Anterior cingulate cortex (tissue), 58 donors: ENCODE measurements at places on chromosomes 2 and 18.

- no peak for DNase-seq
These were observed 5.7 kb downstream of the RHOB start for GRCh38 chr2:20452551-20452950.

GRCh38 chr18:73973972-73974371, 173.7 kb downstream of the FBXO15 start:
- DNase-seq, result no peak

- DNase-seq, result no peak
These were observed 61.2 kb downstream of the ARHGAP15 start for GRCh38 chr2:143190431-143190830.

DNA sequence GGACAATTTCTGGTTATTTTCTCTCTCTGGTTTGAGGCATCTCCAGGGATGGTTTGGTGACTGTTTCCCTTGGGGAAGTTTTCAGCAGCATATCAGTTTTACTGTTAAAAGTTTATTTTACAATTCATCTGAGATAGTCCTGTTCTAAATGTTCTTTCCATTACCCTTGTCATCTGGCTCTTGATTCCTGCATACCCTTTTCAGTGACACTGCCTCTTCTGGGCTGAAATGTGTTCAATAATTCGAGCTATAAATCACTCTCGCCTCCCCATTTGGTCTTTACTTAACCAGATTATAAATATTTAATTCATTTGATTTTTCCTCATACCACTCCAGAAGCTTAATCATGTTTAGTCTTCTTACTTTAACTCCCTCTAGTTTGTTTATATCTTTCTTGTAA, 9.5 kb downstream of the DCC start:
- DNase-seq, result no peak

GRCh38 chr2:133044556-133044955, 374.6 kb upstream of the LYPD1 start:
- DNase-seq, result no peak

DNA sequence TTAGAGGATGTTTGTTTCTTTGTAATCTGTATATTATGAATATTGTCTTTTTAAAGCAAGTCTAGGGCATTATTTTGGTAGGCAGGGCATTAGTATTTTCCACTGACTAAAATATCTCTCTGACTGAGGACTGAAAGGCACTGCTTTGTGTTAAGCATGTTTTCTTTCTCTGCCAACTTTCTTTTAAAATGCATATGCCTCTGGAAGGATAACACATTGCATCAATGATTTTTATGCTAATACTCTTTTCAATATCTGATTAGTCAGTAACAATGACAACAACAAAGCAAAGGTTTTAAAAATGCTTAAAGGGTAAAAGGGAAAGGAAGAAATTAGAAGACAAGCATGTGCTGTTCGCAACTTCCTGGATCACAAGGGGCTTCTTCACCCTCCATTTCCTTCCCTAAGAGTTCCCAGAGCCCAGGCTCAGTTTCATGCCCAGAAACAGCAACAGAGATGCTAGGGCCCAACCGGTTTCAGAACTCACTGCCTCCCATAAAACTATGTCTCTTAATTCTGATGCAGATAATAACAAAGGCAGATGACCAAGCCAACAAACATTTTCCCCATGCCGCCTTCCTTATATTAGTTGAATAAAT, 786.8 kb upstream of the ACVR2A start:
- no peak for DNase-seq

- DNase-seq, result no peak
These were observed 667 bp downstream of the TRIB2 start for GRCh38 chr2:12717191-12718014.

- DNase-seq, result no peak
These were observed 114.2 kb upstream of the EML6 start for GRCh38 chr2:54609241-54609640.

DNA sequence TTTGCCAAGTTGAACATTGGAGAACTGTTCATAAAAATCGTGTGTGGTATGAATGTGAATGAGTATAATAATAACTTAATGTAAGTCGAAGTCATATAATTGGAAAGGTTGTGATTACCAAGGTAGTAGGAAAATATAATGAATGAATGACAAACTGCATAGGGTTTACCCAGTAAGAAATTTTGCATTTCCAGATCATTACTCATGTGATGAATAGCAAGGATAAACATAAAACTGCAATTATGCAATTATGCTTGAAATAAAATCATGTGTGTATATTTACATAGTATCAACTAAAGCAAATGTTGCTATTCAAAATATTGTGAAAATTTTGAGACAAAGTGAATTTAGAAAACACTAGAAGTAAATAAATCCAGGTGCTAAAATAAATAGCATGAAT, 1108.7 kb upstream of the TMEFF2 start:
- no peak for DNase-seq

DNA sequence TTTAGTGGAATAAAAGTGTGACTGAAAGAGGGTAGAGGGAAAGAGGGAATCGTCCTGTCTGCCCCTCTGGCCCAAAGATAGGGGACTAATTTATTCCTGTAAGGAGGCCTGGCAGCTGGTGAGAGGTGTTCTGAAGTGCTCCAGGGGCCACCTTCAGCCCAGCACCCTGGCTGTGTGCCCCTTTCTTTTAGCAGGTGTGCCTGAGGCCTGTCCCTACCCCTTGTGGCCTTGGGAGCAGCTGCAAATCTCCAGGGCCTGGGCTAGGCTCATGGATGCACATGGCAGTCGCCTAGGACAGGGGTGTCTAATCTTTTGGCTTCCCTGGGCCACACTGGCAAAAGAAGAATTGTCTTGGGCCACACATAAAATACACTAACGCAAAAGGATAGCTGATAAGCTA, 37.3 kb downstream of the FHOD3 start:
- no peak for DNase-seq

DNA sequence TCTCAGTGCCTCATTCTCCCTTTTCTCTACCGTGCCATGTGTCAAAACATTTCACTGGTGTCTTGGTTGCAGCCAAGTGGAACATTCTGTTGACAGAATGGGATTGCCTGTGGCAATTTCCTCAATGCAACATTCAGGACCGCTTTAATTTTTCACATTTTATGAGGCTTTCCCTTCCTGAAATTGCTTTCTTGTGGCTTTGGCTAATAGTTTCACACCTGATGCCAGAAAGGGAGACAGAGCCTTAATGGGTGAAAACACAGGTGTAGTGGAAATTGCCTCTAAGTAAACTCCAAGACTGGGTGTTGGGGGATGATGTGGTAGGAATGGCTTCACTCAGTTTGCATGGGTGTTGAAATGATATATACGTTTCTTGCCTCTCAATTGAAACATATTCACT, 278.3 kb downstream of the TSN start:
- DNase-seq, result no peak

- DNase-seq, result no peak
These were observed 202.4 kb upstream of the HNRNPA3 start for GRCh38 chr2:177010146-177010545.

GRCh38 chr18:26865557-26865956, at the start of gene AQP4:
Gene AQP4, minus strand, starts transcription at chr18:26865707. Its CDS starts 18 bp downstream, at chr18:26865689.
- peak; percentile 6 for DNase-seq

DNA sequence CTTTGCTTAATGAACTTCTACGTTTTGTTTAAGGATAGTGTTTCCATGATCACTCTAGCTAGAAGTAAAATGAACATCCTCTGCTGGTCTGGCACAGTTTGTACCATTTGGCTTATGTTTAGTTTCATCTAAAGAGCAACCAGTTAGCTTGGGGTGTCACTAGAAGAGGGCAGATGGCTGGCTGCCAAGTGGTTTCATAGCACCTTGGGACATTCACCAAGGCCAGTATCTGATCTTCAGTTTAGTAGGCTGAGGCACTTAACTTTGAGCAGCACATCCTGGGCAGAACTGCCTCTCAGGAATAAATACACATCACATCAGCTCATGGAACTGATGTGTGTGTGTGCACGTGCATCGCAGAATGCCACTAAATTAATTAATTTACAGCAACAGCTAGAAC, 68.4 kb downstream of the NXPH2 start:
- DNase-seq, result no peak

GRCh38 chr2:99949963-99950362, 192.4 kb downstream of the AFF3 start:
- no peak for DNase-seq

- no peak for DNase-seq
These were observed 298.0 kb downstream of the ZNF407 start for GRCh38 chr18:74895686-74896085.

DNA sequence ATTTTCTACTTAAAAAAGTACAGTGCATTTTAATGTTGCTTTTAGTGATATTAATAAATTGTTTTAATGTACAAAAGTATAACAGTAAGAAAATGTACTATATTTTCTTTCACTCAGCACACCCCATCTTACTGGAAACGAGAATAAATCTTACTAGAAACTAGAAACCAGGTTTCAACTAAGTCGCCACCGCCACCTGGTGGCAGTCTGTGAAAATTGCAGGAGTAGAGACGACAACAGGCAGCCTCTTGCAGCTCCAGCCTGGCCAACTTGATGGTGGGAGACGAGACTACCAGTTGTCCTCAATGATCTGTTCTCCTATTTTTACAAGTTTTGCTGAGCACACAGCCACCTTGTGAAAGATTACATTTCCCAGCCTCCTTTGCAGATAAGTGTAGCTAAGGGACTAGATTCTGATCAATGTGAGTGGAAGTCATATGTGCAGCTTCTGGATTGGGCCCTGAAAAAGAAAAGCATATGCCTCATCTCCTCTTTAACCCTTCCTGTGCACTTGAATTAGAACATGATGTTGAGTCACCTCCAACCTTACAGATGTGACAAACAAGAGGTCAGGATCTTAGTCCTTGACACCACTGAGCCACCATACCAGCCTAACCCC, 8.7 kb downstream of the OTOF start:
- DNase-seq, result no peak

GRCh38 chr2:68936427-68936826, 16.3 kb downstream of the GKN2 start:
- DNase-seq, result no peak

DNA sequence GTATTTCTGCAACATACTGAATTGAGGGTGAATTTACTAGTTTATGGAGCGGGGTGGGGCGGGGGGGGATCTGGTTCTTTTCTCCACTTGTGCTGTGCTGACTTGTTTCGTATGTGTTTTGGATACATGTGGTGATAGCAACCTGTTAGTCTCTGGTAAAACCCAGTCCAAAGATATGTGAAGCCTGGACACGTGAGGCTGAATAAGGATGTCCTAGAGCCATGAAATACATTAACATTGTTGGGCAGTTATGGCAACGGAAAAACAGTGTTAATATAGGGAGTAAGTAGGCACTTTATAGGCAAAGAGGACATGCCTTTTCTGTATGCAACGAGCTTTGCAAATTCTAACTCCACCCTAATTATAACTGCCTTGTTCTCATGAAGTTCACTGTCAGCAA, 42.1 kb upstream of the NEMP2 start:
- no peak for DNase-seq

DNA sequence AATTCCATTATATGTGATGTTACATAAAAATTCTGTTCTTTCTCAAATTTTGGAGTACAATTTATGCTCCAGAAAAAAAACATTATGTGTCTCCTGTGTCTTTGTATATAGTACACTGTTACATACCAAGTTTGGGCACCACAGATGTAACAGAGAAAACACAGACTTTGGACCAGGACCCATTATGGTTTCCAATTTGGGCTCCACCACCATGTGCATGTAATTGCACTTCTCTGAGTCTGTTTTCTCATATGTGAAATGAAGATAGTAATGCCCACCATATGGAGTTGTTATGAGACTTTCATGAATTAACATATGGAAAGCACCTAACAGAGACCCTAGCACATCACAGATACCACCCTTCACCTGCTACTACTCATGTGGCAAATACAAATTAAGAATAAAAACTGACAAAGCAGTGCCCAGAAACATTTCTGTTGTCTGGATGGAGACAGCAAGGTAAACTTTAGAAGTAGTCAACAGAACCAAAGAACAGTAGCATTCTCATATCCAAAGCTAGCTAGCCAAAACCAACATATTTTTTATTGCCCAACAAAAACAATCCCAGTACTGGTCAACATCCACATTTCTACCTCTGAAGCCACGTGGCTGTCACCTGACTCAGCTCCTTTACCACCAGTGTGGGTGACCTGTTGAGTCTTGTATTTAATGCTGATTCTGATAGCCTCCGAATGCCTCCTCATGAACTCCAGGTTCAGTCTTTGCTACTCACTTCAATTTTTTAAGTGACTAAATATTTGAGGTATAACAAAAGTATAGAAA, 42.9 kb downstream of the ANTXR1 start:
- no peak for DNase-seq

- no peak for DNase-seq
These were observed 89.2 kb downstream of the STPG4 start for GRCh38 chr2:47065771-47066380.

DNA sequence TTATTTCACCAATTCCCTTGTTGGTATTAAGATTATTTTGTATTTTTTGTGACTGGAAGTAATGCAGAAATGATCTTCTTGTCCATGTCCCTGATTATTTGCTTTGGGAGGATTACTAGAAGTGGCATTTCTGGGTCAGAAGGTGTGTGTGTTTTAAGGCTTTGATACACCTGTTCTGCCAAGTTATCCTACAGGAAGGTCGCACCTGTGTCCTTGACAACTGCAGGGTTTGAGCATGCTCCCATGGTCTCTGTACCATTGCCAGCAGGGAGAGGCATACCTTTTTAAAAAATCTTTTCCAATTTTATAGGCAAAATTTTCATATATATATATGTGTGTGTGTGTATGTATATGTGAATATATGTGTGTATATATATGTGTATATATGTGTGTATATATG, 29.7 kb downstream of the KDM3A start:
- no peak for DNase-seq

- no peak for DNase-seq
These were observed 17.4 kb downstream of the CNRIP1 start for GRCh38 chr2:68302281-68302875.

- no peak for DNase-seq
These were observed 96.8 kb downstream of the TGFA start for GRCh38 chr2:70456585-70457495.

- no peak for DNase-seq
These were observed 62.6 kb downstream of the C18orf63 start for GRCh38 chr18:74378179-74378682.

GRCh38 chr18:68992719-68993482, 195.0 kb downstream of the CCDC102B start:
- DNase-seq, result no peak

DNA sequence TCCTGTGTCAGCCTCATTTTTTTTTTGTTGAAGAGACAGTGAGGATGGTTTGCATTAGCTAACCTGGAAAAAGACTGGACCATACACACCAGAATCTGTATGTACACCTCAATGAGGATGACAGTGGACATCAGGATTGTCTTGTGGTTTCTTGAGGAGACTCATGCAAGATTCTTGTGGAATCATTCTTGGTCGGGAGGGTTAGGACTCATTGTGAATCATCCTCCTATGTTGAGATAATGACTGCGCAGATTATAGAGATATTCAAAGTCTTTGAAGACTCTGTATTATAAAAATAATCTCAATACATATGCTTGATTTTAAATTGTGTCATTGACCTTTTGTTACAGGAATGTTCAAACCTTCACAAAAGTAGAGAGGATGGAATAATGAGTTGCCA, 49.1 kb upstream of the DOCK10 start:
- no peak for DNase-seq

DNA sequence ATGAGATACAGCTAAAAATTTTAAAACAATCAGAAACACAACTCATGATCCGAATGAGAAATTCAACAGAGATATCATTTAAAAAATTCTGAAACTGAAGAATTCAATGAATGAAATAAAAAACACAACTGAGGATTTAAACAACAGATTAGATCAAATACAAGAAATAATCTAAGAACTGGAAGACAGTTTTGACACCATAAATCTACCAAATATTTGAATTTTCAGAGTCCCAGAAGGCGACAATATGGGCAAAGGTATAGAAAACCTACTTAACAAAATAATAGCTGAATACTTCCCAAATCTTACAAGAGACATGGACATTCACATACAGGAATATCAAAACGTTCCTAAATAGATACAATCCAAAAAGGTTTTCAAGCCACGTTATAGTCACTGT, 221.9 kb downstream of the OTX1 start:
- no peak for DNase-seq
